ENCODE measurements at places on chromosomes 3 and 15.

DNA sequence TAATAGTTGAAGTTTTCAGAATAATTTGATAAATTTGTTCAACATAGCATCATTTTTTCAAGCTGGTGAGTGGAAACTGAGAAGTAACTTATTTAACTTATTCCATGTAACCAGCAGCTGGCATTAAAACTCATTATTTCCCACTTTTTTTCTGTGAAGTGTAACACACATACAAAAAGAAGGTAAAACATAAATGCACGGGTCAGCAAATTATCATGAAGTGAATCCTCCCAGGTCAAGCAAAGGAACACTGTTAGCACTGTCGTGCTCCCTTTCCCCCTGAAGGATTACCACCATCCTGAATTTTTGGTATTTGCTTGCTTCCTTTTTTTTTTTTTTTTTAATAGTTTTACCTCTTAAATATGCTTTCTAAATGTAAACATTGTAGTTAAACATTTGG lies 77.6 kb upstream of the LRRFIP2 start:
- no peak for DNase-seq

- DNase-seq = no peak
Measured at GRCh38 chr3:5275529-5275928, 88.0 kb downstream of the EDEM1 start.

DNA sequence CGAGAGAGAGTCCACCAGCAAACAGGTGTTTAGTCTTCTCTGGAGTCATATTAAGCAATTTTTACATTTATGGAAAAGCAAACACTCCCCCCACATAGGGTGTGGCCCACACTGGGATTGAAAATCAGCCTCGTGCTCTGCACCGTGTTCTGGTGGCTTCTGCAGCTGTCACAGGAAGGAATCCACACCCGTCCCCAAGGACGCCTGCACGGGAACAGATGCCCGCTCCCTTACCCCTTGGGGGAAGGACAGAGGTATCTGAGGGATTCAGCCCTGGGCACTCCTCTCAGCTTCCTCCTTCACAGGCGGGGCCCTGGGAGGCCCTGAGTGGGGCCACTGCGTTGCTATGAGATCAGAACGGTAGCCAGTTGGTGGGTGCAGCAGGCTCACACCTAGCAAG lies 27.8 kb downstream of the LIPC start:
- no peak for DNase-seq

DNA sequence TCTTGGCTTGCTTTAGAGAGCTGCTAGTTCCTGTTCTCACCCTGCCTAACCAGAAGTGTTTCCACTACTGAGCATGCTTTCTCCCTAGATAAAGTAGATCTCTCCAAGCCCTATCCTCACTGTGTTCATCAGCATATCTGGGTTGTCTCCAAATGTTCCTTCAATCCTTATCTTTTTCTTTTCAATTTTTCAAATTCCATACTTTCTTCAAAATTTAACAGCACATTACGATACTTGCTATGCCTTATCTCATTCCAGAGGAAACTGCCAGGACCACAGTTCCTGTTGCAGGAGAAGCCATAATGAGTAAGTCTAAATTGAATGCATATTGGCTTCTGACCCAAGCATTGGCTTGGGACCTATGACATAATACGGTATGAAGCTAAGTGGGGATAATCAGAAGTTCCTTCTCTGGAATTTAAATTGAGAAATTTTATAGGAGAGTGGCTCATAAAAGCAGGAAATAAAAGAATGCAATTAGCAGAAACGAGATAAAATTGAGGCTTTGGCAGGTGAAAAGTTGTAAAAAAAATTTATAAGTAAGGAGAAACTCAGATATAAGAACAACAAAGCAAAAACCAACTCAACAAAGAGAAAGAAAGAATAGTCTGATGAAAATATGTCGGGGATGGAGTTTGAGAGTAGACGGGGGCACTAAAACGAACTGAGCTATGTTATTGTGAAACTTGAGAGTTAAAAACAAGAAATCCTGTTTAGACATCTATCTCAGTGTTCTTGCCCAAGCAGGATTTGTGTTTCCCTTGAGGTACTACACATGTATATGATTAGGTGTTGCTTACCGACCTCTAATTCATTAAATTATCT lies 631.7 kb upstream of the CCDC54 start:
- no peak for DNase-seq

- no peak for DNase-seq
Measured at GRCh38 chr3:50220109-50220508, 15.0 kb downstream of the SLC38A3 start.

DNA sequence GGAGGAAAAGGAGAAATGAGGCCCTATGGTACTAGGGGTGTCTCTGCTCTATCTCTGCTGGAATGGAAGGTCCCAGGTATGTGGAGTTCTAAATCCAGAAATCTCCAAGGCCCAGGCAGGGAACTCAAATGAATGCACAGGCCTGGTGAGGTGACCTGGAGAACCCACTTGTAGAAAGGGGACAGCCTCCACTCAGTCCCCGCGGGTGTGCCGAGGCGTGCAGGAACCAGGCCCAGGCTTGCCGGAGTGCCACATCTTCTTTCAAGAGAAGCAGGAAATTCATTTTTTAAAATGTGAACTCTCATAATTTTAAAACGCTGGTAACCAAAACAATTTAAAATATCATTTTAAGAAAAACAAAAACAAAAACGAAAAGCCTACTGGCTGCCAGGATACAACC lies 32.2 kb upstream of the ADCY5 start:
- no peak for DNase-seq

DNA sequence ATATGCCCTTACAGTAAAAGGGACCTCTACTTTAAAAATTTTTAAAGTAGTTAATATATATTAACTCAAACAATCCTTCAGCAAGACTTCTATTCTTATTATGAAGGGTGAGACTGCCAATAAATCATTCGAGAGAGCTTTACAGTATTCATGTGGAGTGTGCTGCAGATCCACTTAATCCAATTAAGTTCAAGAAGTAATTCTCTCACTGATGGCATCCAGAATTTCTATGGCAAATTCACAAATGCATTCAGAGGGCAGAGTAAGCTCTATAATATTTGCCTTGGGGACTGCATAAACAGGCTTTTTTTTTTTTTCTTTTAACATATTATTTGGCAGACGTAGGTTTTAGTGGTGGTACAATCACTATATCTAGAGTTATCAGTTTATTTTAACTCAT lies 692.0 kb downstream of the NLGN1 start:
- no peak for DNase-seq

GRCh38 chr3:161295325-161295724 lies 74.2 kb downstream of the NMD3 start:
- DNase-seq = no peak

DNA sequence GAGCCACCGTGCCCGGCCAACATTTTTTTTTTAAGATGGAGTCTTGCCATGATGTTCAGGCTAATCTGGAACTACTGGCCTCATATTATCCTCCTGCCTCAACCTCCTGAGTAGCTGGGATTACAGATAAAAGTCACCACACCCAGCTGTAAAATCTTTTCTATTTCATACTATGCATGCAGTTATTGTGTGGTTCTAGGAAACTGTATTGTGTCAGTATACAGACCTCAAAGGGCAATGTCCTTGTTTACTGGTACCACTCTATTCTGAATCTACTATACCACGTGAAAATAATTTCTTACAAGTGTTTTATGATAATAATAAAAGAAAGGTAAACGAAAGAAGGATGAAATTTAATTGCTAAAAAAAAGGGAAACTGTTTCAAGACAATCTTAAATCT lies 123.5 kb upstream of the PTX3 start:
- no peak for DNase-seq

- no peak for DNase-seq
Measured at GRCh38 chr3:151002003-151002981, 29.8 kb upstream of the CLRN1 start.
